ENCODE measurements at places on chromosomes 2 and 18.
A peak's percentile ranks its signal among the peaks of the same experiment; 100 is the strongest.

- DNase-seq: peak; percentile 98
These were observed at the start of gene TNFAIP6 for GRCh38 chr2:151357359-151357758. TNFAIP6 (plus strand) TSS chr2:151357592; CDS start chr2:151357667, 75 bp downstream.

GRCh38 chr18:32906506-32907310, 133.9 kb upstream of the KLHL14 start:
- DNase-seq: no peak

DNA sequence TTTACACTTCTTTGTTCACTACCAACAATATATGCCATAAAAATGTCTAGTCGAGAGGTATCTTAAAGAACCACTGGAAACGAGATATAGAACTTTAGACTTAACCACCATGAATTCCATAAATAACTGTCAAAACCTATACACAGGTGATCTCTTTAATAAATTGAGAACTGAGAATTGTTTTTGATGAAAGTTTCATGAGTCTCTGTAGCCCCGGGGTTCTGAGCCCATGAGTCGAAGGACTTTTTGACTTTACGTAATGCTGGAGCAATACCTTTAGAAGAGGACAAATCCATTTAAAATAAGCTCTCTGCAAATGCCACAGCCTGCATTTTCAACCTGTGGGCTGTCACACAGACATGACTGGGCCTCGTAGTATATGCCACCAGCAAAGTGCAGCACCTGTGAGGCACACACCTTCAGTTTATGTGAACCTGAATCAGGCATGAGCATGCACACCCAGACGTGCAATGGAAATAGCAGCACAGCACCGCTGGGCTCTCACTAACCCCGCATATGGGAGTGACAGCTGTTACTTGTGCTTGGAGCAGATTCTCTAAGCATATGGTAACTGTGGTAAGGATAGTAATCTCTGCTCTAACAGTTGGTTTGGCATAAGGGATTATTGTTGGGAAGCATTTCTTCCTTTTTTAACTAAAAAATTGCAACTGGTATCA, 383.2 kb downstream of the SOCS6 start:
- DNase-seq: no peak

- DNase-seq: no peak
These were observed 6.3 kb downstream of the MSGN1 start for GRCh38 chr2:17822445-17823117.

GRCh38 chr2:53793261-53793660, 6.4 kb downstream of the ERLEC1 start:
- DNase-seq: no peak
